ENCODE measurements at places on chromosomes 4 and X. TPM values are rescaled to one million over a fixed set of nuclear protein-coding genes. Genes with fewer than 3 reads are reported as not detected.

Gene SYP
- 2.7 TPM for total RNA-seq

Gene PAGE5
- total RNA-seq = not detected

Gene GDPD2
- 0.23 TPM for total RNA-seq

Gene MAP7D3
- 13.5 TPM for total RNA-seq

Gene CDX4
- total RNA-seq = not detected

Gene ETDB
- not detected for total RNA-seq

Gene CABS1
- total RNA-seq = not detected

Gene SHROOM2
- not detected for total RNA-seq

Gene REPS2
- not detected for total RNA-seq

Gene LEF1
- 498 TPM for total RNA-seq

Gene MMRN1
- 0.52 TPM for total RNA-seq

Gene MAGEA1
- total RNA-seq = not detected

Gene SEPTIN11
- 24.5 TPM for total RNA-seq

Gene NUP62CL
- 1.9 TPM for total RNA-seq

Gene FAM199X
- total RNA-seq = 11.0 TPM

Gene TMEM47
- total RNA-seq = not detected

Gene NAT8L
- total RNA-seq = not detected

Gene KCND1
- 3.6 TPM for total RNA-seq

Gene RS1
- total RNA-seq = not detected

Measured in activated CD4-positive, alpha-beta T cell treated with anti-CD3 and anti-CD28 coated beads, Interleukin-2, amount 10 ng/mL, durations not matched to agents 7 days and 5 days (primary cell).